ENCODE measurements at places on chromosomes 16 and 17.
A peak's percentile ranks its signal among the peaks of the same experiment; 100 is the strongest.

DNA sequence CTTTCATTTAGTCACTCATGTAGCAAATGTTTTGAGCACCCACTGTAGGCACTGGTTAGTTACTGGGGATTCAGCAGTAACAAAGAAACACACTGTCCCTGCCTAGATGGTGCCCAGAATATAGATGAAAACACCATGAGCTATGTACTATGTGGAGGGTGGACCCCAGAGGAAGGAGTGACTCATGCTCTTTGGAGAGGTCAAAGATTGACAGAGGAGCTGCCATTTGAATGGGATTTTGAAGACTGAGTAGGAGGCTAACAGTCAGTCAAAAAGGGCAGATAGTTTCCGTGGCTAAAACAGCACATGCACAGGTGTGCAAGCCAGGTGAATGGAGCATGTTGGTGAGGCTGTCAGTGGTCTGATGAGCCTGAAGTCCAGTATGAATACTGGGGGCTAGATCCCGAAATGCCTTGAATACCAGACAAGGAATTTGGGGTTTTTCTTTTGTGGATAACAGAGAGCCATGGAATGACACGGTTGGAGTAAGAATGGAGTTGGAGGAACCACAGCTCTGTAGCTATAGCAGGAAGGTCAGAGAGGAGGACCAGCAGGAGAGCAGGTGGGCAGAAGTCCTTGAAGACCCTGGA is 6.1 kb downstream of the IL21R start:
- peak; percentile 53 for DNase-seq

DNA sequence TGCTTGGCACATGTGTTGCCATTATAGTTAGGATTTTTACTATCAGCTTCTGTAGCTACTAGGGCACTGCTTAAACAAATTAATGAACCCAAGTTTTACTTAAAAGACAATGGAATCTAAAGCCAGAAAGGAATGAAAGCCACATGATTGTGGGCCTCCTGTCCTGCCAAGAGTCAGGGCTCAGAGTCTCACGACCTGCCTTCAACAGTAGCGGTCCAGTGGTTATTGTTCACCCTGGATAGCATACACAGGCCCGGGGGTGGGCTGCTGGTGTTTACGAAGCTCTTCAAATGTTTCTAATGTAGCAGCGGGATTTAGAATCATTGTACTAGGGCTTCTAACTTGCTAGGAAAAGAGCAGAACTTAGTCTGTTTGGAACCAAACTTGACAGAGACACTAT is 7.8 kb downstream of the GABARAPL2 start:
- no peak for DNase-seq

DNA sequence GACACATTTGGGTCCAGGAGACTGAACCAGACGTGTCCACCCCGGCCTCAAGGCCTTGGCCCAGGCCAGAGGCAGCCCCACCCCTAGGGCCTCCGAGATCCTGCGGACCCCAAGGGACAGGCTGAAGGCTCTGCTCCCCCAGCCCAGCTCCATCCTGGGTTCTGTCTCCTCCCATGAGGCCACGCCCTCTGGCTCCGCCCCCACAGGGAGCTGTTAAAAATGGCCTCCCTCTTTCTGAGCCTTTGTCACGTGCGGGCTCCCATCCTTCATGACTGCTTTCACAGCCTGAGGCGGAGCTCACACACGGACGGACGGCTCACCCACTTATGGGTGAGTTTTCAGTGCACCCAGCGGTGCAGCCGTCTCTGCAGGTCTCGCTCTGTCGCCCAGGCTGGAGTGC is 6.5 kb upstream of the CACNA1H start:
- DNase-seq: no peak

- DNase-seq: no peak
Measured at GRCh38 chr16:554640-555365, 5.4 kb upstream of the PRR35 start.

- DNase-seq: no peak
Measured at GRCh38 chr17:60395508-60396065, 3.7 kb upstream of the USP32 start.

- DNase-seq: no peak
Measured at GRCh38 chr17:63837962-63838600, 4.4 kb downstream of the SMARCD2 start.

GRCh38 chr16:76984196-76984595 is 206.8 kb upstream of the MON1B start:
- DNase-seq: no peak

GRCh38 chr17:81470944-81471817 is 41.4 kb downstream of the ACTG1 start:
- DNase-seq: no peak

DNA sequence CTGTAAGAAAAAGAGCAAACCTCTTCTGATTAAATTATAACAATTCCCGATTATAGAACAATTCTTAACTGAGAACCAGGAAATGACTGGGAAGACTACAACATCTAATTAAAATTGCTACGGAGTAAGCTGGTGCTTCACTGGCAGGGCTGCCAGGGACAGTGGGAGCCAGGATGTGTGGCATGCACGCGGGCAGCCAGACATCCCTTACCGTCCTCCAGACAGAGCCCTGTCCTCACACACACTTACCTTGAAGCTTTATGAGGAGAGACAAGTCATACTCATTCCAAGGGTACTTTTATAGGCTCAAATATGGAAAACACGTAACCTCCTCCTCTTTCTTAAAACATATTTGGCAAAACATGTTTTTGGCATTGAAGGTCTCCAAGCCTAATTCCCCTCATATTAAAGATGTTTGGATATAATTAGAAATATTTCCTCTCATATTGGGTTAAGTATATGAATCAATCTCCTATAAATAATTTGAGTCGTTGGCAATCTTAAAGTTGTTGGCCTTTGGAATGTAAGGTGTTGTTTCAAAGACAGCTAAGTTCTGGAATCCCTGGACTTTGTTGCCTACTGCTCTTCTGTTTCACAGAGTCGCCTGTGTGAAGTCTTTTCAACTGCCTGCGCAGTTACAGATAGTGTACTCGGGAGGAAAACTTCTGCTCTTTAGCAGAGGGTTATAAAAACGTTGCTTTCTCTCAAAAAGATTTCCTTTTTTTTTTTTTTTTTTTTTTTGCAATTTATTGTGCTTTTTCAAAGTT is at the start of gene MYH1:
TSS of gene MYH1 (minus strand) at position 272 of the 767 bp plus-strand sequence. CDS start 1,900 bp downstream, outside the sequence.
- DNase-seq: no peak

DNA sequence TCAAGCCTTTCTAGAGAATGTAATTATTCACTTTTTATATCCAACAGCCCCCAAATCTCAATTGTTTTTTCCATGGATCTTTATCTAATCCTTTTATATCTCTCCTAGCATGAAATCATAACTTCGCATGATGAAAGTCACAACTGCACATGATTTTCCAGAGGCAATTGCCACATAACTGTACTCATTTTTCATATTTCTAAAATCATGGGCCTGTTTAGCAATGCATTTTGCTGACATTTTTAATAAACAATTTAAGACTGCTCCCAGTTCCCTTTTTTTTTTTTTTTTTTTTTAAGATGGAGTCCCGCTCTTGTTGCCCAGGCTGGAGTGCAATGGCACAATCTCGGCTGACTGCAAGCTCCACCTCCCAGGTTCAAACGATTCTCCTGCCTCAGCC is 83.5 kb downstream of the VMP1 start:
- peak; percentile 22 for DNase-seq

GRCh38 chr17:64273006-64273405 is 9.9 kb upstream of the TEX2 start:
- DNase-seq: no peak

- DNase-seq: no peak
Measured at GRCh38 chr16:89623511-89624261, 10.2 kb downstream of the DPEP1 start.

DNA sequence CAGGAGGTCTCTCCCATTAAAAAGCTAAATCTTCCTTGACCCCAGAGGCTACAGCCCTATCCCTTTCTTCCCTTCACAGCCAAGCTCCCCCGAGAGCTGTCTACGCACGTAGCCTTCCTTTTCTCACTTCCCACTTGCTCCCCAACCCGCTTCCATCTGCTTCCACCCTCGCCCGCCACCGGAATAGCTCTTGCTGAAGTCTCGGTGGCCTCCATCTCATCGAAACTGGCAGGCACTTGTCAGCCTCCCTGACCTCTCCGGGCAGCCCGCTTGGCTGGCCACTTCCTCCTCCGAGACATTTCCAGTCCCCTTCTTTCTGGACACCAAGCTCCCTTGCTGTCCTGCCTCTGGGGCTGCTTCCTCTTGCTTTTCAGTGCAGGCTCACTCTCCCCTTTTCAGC is 10.7 kb upstream of the EPOP start:
- DNase-seq: no peak

- DNase-seq: no peak
Measured at GRCh38 chr17:49457564-49458535, 37.2 kb upstream of the NGFR start.

DNA sequence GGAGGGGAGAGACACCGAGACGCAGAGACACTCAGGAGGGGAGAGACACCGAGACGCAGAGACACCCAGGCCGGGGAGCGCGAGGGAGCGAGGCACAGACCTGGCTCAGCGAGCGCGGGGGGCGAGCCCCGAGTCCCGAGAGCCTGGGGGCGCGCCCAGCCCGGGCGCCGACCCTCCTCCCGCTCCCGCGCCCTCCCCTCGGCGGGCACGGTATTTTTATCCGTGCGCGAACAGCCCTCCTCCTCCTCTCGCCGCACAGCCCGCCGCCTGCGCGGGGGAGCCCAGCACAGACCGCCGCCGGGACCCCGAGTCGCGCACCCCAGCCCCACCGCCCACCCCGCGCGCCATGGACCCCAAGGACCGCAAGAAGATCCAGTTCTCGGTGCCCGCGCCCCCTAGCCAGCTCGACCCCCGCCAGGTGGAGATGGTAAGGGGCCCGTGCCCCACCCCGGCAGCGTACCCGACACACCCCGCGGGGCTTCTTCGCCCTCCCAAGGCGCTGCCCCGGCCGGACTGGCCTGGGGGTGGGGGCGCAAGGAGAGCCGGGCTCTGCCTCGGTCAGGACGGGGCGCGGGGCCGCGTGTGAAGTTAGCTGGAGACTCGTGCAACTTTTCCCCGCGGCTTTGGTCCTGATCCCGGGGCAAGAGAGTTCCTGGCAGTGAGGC is 427 bp downstream of the PPP1R1B start:
- DNase-seq: no peak

Data from CD4-positive, alpha-beta T cell (primary cell).